ENCODE measurements at places on chromosomes 4 and X. TPM values are rescaled to one million over a fixed set of nuclear protein-coding genes. Genes with fewer than 3 reads are reported as not detected.

GRCh38 chr4:38948551-38948950, 80.9 kb downstream of the FAM114A1 start:
- DNase-seq: no peak
- no peaks in the 10 kb centered on the region for H3K27me3 ChIP-seq
- peaks cover 11% of the 10 kb centered on the region for H3K4me1 ChIP-seq
- no peaks in the 10 kb centered on the region for H3K36me3 ChIP-seq
- H3K4me3 ChIP-seq: no peak overlapping the region

DNA sequence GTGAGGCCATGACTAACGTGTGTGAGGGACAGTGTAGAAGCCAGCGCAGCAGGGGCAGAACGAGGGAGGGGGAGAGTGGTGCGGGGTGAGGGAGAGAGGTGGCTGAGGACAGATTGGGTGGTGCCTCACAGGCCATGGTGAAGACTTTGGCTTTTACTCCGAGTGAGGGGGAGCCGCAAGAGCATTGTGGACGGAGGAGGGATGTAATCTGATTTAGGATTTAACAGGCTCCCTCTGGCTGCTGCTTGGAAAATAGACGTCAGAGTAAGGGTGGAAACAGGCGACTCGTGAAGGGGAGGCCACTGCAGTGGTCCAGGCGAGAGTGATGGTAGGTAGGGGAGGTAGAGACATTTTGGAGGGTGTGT, 13.0 kb downstream of the PPP1R3F start:
- H3K4me1 ChIP-seq: peaks cover 7% of the 10 kb centered on the region
- H3K27me3 ChIP-seq: peaks cover 2% of the 10 kb centered on the region
- no peak overlapping the region for H3K27ac ChIP-seq
- H3K4me3 ChIP-seq: no peak overlapping the region
- no peak for DNase-seq
- no peaks in the 10 kb centered on the region for H3K36me3 ChIP-seq

- no peaks in the 10 kb centered on the region for H3K36me3 ChIP-seq
- H3K27me3 ChIP-seq: no peaks in the 10 kb centered on the region
- H3K27ac ChIP-seq: no peak overlapping the region
These were observed 281.4 kb downstream of the GPM6A start for GRCh38 chr4:175530655-175531054.

DNA sequence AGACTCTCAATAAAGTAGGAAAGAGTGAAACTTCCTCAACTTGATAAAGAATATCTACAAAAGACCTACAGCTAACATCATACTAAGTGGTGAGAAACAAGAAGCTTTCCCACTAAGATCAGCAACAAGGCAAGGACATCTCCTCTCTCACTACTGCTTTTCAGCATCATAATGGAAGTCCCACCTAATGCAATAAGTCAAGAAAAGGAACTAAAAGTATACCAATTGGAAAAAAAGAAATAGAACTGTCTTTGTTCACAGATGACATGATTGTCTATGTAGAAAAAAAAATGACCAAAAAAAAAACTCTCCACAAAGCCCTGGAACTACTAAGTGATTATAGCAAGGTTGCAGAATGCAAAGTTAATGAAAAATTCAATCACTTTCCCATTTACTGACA, 25.1 kb upstream of the SH3RF1 start:
- peaks cover 11% of the 10 kb centered on the region for H3K4me1 ChIP-seq
- no peak overlapping the region for H3K4me3 ChIP-seq
- no peaks in the 10 kb centered on the region for H3K27me3 ChIP-seq
- DNase-seq: no peak

- no peaks in the 10 kb centered on the region for H3K36me3 ChIP-seq
- no peak overlapping the region for H3K27ac ChIP-seq
- H3K4me1 ChIP-seq: peaks cover 3% of the 10 kb centered on the region
These were observed 5.3 kb downstream of the OCRL start for GRCh38 chrX:129545408-129545807.

GRCh38 chr4:68378226-68378625, 28.3 kb upstream of the YTHDC1 start:
- no peak for DNase-seq
- no peaks in the 10 kb centered on the region for H3K36me3 ChIP-seq
- H3K4me3 ChIP-seq: no peak overlapping the region

DNA sequence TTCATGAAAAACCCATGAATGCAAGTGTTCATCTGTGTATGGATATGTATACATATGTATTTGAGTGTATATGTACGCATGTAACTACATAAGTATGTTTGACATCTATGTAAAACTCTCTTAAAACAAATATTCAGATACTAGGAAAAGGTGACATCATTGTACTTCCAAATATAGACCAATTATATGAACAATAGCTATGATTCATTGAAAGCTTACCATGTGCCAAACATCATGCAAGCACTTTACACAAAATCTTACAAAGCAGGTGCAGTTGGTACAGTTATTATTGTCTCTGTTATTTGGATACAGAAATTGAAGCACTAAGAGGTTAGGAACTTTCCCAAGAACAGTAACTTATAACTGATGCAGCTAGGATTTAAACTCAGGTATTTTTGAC, 21.4 kb downstream of the MAGEB17 start:
- no peaks in the 10 kb centered on the region for H3K27me3 ChIP-seq
- H3K36me3 ChIP-seq: no peaks in the 10 kb centered on the region
- no peak for DNase-seq
- H3K4me1 ChIP-seq: peaks cover 3% of the 10 kb centered on the region

DNA sequence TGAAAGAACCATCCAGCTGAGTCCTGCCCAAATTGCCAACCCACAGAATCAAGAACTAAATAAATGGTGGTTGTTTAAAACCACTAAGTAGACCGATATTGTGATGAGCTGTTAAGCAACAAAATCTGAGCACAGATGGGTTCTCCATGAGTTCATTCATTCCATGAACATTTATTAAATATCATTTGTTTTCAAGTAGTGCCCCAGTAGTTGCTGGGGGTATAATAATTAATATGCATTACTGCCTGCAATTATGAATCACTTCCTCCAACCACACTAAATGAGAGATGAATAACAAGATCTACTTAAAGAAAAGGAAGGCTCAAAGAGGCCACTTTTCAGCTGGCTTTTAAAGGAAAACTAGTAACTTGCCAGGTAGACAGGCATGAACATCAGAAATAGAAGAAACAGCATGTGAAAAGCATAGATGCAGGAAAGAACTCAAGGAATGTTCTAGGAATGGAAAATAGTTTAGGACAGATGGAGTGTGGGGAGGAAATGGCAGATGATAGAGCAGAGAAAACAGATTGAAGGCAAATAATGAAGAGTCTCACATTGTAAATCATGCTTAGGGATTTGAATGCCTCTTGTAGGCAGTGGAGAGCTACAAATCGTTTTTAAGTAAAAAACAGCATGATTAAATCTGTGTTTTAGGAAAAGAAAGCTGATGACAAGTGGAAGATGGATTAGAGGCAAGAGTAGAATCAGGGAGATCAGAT, 641.7 kb upstream of the DIPK2B start:
- DNase-seq: no peak
- peaks cover 2% of the 10 kb centered on the region for H3K27me3 ChIP-seq
- no peaks in the 10 kb centered on the region for H3K36me3 ChIP-seq
- H3K27ac ChIP-seq: no peak overlapping the region
- H3K4me3 ChIP-seq: no peak overlapping the region
- peaks cover 4% of the 10 kb centered on the region for H3K4me1 ChIP-seq

- H3K36me3 ChIP-seq: peaks cover 6% of the 10 kb centered on the region
- DNase-seq: no peak
- H3K4me1 ChIP-seq: no peaks in the 10 kb centered on the region
- H3K27me3 ChIP-seq: no peaks in the 10 kb centered on the region
- no peak overlapping the region for H3K27ac ChIP-seq
These were observed 146.8 kb upstream of the NALF2 start for GRCh38 chrX:69357317-69357716.

Gene TGIF2LX
- total RNA-seq: not detected

Gene SSX2
- total RNA-seq: not detected

Gene FRAS1
- total RNA-seq: 18.7 TPM

Gene PARM1
- total RNA-seq: 94.3 TPM

Data from glutamatergic neuron (in vitro differentiated cells).